ENCODE measurements at places on chromosomes 6 and 20.

DNA sequence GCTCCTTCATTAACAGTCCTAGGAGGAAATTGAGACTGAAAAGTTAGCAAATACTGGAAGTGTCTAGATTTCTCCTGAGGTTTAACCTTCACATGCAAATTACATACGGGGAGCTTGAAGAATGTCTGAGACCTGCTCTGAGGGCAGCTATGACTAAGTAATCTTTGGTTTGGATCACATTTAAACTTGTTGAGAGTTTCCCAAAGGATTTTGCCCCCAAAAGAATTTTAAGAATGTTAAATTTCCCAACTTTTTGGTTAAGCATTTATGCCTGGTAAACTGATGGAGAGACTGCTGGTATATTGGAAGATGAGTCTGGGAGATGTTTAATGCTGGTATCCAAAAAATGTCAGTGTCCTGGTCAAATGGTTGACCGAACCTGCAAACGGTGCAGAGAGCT is 97.0 kb downstream of the RREB1 start:
- DNase-seq, result no peak

DNA sequence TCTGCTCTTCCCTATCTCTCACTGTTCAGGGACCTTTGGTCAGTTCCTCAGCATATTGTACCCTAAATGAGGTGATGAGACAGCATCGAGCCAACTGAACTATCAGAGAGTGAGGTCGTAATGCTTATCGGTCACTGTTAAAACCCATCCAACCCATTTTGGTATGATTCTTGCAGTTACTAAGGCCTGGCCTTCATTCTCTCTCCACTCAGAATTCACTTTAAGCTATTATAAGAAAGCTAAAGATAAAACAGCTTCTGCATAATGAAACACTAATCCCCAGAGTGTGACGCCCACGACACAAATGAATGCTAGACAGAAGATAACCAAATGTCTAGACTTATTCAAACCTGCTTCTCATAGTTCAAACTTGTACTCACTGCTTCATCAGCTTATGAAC is 175.8 kb downstream of the GMPR start:
- DNase-seq, result no peak

DNA sequence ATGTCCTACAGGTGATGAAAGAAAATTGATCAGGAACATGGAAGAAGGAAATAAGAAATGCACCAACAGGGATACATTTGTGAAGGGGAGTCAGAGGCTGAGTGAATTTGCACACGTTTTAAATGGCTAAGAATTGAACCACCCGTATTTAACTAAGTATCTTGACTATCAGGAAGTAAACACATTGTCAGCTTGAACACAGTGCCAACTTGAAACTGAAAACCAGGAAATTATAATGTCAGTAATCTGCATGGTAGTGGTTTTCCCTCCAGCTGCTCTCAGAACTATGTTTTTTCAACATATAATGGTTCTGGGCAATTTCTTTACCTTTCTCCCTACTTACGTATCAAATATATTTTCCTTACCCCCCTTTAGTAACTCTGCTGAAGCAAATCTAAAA is 366.5 kb upstream of the POU3F2 start:
- DNase-seq, result no peak

- no peak for DNase-seq
Observed at GRCh38 chr6:105873211-105873704, 212.9 kb upstream of the PRDM1 start.

DNA sequence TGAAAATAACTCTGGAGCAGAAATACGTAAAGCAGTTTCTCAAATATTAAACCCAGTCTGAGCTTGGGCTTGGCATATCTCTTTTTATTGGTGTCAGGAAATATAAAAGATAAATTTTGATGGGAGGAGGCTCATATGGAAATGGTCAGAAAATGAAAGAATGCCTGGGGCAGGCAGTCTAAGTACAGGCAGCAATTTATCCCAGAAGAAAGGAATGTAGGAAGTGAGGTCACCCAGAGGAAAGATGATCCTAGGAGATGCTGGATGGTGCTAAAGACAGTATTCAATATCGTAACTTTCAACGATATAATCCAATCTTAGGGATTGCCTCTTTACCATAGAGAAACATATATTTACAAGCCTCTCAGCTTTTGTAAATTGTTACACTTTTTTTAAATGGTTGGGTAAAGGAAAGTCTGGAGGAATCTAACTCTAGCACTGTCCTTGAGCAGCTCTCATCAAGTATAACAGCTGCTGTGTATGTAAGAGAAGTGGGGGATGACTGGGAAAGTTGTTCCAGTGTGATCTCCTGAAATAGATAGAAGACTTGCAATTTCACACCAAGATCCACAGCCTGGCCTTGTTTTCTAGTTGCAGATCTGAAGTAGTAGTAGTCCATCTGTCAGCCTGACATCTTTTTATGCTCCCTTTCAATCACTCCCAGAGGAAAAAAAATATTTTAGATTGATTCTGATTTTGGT is 256.9 kb upstream of the SASH1 start:
- DNase-seq, result no peak

DNA sequence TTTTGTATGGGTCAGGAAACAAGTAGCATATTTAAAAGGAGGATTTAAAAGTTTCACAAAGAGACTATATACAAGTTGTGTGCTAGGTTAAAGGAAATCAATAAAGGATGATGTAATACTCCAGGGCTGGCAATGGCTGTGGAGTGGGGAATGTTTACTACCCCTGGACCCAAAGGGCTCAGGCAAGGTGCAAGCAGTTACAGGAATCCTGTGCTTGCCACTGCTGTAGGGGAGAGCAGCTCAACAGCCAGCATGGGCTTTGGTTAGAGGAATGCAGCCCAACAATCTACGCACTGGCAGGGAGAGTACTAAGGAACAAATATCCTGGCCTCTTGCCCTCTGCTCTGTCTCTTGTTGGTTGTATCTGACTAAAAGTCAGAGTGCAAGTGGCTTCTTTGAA is 1642.2 kb downstream of the KHDRBS2 start:
- DNase-seq, result no peak
